ENCODE measurements at places on chromosomes 3 and 15.

DNA sequence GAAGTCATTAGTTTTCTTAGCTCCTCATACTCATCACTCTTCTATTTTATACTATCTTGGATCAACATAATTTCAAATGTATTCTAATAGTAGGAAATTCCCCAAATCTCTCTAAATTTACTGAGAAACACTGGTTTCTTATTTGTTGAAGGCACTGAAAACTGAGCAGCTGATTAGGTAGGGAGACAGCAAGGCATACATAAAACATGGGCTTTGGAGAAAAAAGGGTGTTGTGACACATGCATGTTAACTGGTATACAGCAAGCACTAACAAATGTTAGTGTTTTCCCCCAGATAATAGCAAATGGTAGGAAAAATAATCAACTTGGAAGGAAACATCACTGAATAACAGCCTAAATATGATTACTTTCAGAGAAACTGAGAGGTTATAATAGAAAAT is 125.5 kb upstream of the TSPAN3 start:
- no peak for DNase-seq

DNA sequence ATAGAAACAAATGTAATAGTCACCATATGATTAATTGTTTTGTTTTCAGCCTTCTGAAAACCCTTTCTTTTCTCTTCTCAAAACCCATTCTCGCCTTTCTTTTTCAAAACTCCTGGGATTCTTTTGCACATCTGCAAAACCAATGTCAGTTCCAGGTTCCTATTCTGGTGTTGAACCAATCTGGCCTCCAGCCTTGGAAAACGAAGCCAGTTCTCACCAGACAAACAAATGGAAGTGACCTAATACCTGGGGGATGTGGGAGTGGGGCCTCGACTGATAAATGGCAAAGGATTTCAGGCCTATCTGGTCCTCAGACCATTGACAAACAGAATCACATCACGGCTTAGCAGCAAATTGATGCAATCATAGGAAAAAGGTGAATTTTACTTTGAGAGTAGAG is 73.0 kb downstream of the COL8A1 start:
- peak; percentile 46 for DNase-seq

DNA sequence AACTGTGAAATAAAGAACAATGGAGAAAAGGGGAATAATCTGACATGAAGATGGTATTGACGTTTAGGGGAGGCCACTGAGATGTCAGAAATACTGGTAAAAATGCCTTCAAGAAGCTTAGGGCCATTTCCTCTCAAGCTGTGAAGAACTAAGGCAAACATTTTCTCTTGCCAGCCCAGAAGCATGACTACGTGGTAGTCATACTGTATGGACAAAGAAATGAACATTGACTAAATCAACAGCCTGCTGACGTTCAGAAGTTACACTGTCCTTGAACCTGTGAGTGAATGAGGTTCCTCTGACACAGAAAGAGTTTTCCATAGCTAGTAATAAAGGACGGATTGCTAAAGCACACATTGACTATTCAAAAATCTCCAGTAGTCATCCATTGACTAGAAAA is 121.0 kb downstream of the P3H2 start:
- DNase-seq = no peak

DNA sequence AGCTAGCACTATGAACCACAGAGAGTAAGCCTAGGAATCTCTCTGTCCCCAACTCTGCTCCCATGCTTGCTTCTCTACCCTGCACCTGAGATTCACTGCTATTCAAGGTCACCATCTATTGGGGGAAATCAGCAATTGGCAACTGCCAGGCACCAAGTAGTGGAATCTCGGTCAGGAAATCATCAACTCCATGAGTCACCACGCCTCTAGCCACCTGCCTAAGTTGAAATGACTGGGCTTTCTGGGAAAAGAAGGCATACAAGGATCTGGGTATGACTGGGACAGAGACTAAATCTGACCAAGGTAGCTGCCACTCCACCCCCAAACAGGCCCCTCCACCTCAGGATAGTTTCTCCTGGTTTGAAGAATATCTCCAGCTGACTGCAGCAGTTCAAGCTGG is 464.1 kb upstream of the CBLB start:
- DNase-seq = no peak

Measured in muscle of arm (tissue), 14 donors.